Progenitor cell of endocrine pancreas (in vitro differentiated cells): ENCODE measurements at places on chromosomes 4 and X. TPM values are rescaled to one million over a fixed set of nuclear protein-coding genes. Genes with fewer than 3 reads are reported as not detected.

GRCh38 chr4:144948009-144948408, 150.0 kb downstream of the ANAPC10 start:
- no peak for DNase-seq

GRCh38 chr4:76692761-76693160, 205.2 kb downstream of the SOWAHB start:
- DNase-seq: no peak

The FREM3 gene
- total RNA-seq: not detected in 2 replicates

The DKC1 gene
- 58.5 and 61.0 TPM in 2 replicates for total RNA-seq

The TLR7 gene
- 0.05 TPM in 1 of 2 replicates, not detected in the other for total RNA-seq

GRCh38 chrX:118593407-118593806, 97.8 kb downstream of the DOCK11 start:
- no peak for DNase-seq

- no peak for DNase-seq
These were observed 12.9 kb downstream of the CD40LG start for GRCh38 chrX:136660896-136661295.

The MSANTD1 gene
- 2.1 and 2.4 TPM in 2 replicates for total RNA-seq

The METAP1 gene
- 49.1 and 51.3 TPM in 2 replicates for total RNA-seq

DNA sequence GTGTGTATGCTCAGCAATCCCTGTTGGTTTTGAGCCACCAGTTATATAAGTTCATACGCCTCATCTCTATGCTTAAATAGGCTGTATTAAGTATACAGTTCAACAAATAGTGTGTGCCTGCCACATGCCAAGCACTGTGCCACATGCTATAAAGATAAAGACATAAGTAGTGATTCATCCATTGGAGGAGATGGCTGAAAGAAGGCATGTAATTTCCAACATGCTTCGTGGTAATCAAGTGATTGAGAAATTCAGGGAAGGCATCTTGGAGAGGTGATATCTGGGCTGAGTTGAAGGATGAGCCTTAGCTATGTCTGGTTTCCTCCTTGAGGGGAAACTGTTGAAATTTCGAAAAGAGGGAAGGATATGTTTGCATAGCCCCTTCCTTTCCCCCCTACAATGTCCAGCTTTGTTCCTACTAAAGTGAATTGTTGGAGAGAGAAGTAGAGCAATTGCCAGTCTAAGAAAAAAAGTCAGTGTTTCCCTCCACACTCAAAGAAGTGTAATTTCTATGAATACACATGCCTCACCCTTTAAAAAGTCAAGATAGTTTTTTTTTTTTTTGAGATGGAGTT, 96.5 kb downstream of the ARHGAP10 start:
- DNase-seq: no peak

The MAGEB10 gene
- total RNA-seq: not detected in 2 replicates

The USP17L20 gene
- total RNA-seq: not detected in 2 replicates

The GATA1 gene
- total RNA-seq: not detected in 2 replicates

The TRAM1L1 gene
- 4.3 and 5.0 TPM in 2 replicates for total RNA-seq

DNA sequence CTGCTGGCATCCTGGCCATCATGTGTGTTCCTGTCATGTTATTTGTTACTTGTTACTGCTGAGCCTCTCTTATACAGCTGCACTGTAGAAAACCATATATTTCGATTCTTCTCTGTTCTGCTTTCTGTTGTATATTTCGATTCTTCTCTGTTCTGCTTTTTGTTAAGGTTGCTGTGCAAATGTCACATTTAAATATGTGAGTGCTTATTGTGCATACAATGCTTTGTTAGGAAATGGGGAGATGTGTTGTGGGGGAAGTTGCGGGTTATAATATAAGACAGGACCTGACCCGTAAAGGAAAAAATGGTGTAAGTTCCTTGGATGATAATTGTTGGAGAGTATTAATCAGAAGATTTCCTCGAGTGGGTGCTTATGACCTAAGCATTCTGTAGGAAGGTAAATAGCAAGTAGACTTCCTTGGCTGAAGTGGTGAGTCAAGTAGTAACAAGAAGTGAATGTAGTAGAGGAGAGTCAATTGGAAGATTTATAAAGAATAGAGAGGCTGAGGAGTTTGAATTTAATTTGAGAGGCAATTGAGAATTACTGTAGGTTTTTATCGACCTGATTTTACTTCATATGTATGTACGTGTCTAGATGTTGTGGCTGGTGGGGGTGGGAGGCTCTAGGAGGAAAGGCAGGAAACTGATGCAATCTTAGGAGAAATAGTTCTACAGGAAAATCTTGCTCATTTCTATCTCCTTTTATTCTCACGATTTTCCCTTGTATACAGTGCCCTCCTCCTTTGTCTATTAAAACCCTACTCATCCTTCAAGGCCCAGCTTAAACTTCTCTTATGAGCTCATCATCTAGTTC, 8.5 kb downstream of the OGT start:
- no peak for DNase-seq

The GSX2 gene
- total RNA-seq: not detected in 2 replicates

The NAA11 gene
- not detected in 2 replicates for total RNA-seq

The USP17L17 gene
- total RNA-seq: not detected in 2 replicates
